GF-D8 (cell line): ENCODE measurements at places on chromosomes 4 and X.

GRCh38 chr4:170389411-170389810 is 299.7 kb upstream of the AADAT start:
- DNase-seq: no peak

- no peak for DNase-seq
These were observed 538.7 kb upstream of the PABPC4L start for GRCh38 chr4:134740290-134740689.

DNA sequence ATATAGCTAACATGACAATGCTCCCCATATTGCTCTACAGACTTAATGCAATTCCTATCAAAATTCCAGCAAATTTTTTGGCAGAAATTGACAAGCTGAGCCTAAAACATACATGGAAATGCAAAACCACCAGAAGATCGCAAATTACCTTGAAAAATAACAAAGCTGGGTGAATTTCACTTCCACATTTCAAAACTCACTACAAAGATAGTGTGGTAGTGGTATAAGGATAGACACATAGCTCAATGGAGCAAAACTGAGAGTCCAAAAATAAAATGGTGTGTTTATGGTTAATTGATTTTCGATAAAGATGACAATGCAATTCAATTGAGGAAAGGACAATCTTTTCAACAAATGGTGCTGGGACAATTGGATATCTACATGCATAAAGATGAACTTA is 65.8 kb downstream of the SLC9A7 start:
- no peak for DNase-seq

DNA sequence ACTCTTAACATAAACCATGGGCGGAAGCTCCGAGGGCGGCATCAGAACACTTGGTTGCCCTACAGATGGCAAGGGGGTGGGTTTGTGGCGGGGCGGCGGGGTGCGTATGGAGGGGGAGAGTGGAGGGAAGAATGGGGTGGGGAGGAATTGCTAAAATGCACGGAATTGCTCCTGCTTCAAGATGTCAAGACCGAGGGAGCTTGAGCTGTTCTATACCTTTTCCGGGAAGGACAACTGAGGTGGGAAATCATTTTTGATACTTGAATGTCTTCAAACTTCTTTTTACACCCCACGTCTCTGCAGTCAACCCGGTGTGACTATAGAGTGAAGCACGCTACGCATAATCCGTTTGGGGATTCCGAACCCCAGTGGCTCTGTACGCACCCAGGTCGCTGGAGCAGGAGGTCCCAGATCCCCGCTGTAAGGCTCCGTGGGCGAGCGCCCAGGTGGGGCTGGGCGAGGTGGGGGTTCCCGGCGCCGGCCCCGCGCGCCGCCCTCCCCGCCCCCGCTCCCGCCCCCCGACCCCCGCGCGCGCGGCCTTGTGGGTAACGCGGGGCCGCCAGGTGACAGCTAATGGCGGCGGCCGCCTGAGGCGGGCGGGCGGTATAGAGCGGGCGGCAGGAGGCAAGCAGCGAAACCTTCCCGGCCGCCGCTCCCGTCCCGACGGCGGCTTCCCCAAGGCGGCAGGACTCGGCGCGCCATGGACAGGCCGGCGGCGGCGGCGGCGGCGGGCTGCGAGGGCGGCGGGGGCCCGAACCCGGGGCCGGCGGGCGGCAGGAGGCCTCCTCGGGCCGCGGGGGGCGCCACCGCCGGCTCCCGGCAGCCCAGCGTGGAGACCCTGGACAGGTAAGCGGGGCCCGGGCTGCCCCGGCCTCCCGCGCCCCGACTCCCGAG is at the start of gene MTMR1:
TSS of gene MTMR1 (plus strand) at position 566 of the 894 bp plus-strand sequence. CDS start at position 701, 135 bp downstream.
- no peak for DNase-seq

DNA sequence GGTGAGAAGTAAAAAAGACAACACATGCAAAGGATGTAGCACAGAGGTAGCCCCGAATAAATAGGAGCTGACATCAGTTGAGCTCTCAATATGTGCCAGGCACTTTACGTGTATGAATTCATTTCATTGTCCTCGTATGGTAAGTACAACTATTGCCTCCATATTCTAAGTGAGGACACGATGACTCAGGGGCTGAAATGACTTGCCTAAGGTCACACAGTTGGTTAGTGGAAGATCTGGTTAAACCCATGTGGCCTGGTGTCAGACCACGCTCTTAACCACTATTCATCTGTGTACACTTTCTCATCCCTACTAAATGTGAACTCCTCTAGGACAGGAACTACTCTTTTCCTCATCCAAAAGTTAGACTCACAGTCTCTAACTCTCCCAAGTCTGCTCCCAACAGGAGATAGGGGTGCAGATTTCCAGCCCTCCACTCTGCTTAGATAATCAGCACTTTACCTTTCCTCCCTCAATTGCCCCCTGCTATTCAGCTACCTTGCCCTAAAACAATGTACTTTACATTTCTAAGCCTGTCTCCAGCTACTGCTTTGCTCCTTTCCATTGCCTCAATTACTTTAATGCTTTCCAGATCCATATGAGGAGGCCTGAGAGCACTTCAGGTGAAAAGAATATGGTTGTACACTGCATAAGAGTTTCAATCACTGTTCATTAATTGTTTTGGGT is 58.8 kb upstream of the LHFPL1 start:
- DNase-seq: no peak

DNA sequence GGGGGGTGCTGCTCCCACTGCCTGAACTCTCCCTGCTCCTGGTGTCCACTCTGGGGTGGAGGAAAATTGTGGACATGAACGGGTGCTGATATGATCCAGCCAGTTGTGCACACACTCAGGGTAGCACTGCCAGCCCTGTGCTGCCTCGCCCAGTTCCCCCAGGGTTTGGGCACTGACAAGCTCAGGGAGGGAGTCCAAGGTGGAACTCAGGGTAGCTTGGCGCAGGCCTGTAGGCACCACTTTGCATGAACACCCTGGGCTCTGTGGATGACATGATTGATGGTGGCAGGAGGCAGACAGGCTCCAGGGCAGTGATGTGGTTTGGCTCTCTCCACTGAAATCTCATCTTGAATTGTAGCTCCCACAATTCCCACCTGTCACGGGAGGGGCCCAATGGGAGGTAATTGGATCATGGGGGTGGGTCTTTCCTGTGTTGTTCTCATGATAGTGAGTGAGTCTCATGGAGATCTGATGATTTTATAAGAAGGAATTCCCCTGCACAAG is 572.0 kb upstream of the PABPC4L start:
- no peak for DNase-seq

- DNase-seq: no peak
These were observed 161.2 kb downstream of the TENM3 start for GRCh38 chr4:182404376-182404775.

DNA sequence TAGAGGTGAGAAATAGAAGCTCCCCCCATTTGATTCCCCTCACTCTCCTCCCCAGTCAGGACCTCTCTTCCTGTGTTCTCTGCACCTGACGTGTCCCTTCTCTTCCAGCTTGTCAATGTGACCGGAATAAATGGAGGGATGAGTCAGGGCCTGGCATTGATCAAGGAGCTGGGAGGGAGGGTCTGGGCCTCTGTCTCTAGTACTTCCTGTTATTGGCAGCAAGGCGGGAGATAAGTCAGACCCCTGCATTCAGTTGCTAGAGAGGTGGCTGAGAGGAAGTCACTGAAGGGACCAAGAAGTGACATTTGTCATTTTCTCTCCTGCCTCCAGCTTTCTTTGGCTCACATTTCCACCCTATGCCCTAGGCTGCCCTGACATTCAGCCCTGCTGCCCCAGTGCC is 35.1 kb upstream of the ZNF41 start:
- DNase-seq: no peak

- no peak for DNase-seq
These were observed 6.9 kb downstream of the CCNB3 start for GRCh38 chrX:50211510-50211909.

- no peak for DNase-seq
These were observed 565 bp upstream of the LRCH2 start for GRCh38 chrX:115234461-115234860.

- no peak for DNase-seq
These were observed 254.4 kb downstream of the NPFFR2 start for GRCh38 chr4:72286185-72286584.
